A549 treated with Mapracorat at 1 μM for 4 hours (cell line): ENCODE measurements at places on chromosomes 5 and 9. TPM values are rescaled to one million over a fixed set of nuclear protein-coding genes. Genes with fewer than 3 reads are reported as not detected.

SHC3 gene
- 0.19 to 0.64 TPM (median 0.44 TPM) in 5 replicates for total RNA-seq

PCDHB6 gene
- total RNA-seq = 0.79 to 1.1 TPM (median 0.90 TPM) in 5 replicates

NFX1 gene
- total RNA-seq = 29.2 to 34.1 TPM (median 31.0 TPM) in 5 replicates

GRXCR2 gene
- total RNA-seq = not detected in 5 replicates

PCDHAC1 gene
- total RNA-seq = 1.6 to 2.3 TPM (median 2.0 TPM) in 5 replicates

PTGDS gene
- total RNA-seq = 0.44 to 0.61 TPM (median 0.47 TPM) in 4 of 5 replicates, not detected in the other

TNFSF8 gene
- not detected in 5 replicates for total RNA-seq

OR1J2 gene
- total RNA-seq = not detected in 5 replicates

UNC5A gene
- 0.39 to 0.71 TPM (median 0.57 TPM) in 5 replicates for total RNA-seq

PARP8 gene
- 0.04 to 0.15 TPM (median 0.08 TPM) in 4 of 5 replicates, not detected in the other for total RNA-seq

RAD50 gene
- 26.0 to 33.7 TPM (median 28.7 TPM) in 5 replicates for total RNA-seq

TUSC1 gene
- 3.6 to 7.4 TPM (median 6.7 TPM) in 5 replicates for total RNA-seq

PRUNE2 gene
- total RNA-seq = 0.26 TPM in 1 of 5 replicates, not detected in the others

PCDHGA8 gene
- total RNA-seq = 0.02 to 0.06 TPM (median 0.06 TPM) in 3 of 5 replicates, not detected in the others

STK32A gene
- 0.10 to 0.55 TPM (median 0.28 TPM) in 5 replicates for total RNA-seq

AIF1L gene
- total RNA-seq = 1.3 to 1.8 TPM (median 1.7 TPM) in 5 replicates
